MCF 10A (cell line): ENCODE measurements at places on chromosomes 4 and X.
A peak's percentile ranks its signal among the peaks of the same experiment; 100 is the strongest.

- no peak for DNase-seq
These were observed 5.8 kb downstream of the CCNQ start for GRCh38 chrX:153592966-153593688.

DNA sequence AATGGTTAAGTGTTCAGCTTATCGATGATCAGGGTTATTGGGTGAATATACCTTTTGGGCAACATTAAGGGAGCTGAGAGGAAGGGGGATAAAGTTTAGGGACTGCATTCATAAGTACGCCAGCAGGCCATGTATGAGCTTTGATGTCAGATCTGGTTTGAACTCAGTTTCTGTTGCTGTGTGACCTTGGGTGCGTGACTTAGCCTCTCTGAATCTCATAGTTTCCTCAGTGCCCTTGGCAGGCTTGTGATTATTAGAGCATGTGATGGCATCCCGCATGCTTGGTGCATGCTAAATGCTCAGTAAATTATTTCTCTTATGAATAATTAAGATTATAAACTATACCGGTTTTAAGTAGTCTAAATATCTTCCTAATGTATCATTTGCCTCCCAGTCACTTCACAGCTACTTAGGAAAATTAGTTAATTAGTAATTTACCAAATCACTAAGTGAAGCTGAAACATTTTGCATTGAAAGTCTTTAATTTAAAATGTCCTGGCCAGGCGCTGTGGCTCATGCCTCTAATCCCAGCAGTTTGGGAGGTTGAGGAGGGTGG is 3.8 kb downstream of the TBC1D14 start:
- no peak for DNase-seq

DNA sequence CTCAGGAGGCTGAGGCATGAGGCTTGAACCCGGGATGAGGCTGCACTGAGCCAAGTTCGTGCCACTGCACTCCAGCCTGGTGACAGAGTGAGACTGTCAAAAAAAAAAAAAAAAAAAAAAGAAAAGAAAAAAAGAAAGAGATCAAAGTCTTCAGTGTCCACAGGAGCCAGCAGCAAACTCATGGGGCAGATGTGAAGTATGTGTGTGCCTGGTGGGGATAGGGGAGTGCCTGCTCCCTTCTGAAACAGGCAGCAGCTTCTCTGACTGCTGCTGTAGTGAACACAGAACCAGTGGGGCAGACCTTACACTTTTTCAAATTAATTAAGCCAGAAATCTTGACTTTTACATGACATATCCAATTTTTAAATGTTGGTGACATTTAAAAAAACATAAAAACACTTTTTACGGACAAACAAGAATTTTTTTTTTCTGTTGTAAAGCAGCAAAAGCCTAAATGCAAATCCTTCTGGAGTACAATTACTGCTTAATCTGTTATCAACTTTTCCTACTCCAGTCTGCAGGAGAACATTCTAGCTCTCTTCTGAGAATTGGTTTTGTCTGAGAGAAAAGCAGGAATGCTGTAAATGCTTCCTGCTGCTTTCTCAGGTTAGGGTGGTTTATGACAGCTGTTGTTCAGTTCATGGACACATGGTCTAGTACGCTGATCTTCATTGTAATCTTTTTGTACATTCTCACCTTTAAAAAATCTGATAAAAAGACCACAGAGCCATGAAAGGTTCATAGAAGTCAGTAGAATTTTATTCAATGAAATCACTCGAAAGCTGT is 311.1 kb downstream of the CAMK2D start:
- no peak for DNase-seq

GRCh38 chr4:2186133-2186864 is 55.6 kb downstream of the HAUS3 start:
- peak; percentile 70 for DNase-seq

GRCh38 chr4:152628128-152628527 is 51.7 kb downstream of the TMEM154 start:
- DNase-seq, result no peak

DNA sequence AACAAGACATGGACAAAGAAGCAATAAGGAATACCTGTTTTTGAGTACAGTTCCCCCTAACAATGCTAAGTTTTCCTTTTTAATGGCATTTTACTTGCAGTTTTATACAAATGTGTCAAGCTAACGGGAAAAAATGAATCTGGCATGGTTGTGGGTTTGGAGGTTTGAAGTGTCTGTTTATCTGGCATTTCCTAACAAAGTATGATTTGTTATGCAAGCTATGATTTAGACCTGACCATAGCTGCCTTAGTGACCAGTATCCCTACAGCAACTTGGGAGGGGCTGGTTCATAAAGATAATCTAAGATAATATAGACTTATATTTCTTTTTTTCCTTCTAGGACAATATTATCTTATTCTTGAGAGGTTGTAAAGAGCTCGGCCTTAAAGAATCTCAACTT is 60.6 kb downstream of the LIMCH1 start:
- peak; percentile 38 for DNase-seq
